ENCODE measurements at places on chromosomes 16 and 17. TPM values are rescaled to one million over a fixed set of nuclear protein-coding genes. Genes with fewer than 3 reads are reported as not detected.

DNA sequence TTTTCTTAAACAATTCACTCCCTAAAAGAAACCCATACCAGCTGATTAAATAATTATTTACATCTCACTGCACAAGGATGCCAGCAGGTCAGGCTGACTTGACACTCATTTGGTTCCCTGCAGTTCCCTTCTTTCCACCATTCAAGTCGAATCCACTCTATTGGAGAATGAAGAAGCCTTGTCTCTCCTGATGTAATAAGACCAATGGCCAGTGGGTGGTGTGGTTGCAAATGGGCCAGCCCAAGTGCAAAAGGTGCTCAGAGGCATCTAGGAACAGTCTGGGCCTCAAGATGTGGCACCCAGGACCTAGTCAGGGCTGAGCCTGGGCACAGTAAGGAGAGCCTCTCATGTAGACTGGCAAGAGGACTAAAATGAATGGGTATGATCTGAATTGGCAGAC is 9.3 kb downstream of the C16orf78 start:
- no peak overlapping the region for H3K27ac ChIP-seq
- H3K4me3 ChIP-seq: no peak overlapping the region
- no peaks in the 10 kb centered on the region for H3K4me1 ChIP-seq
- peaks cover 3% of the 10 kb centered on the region for H3K27me3 ChIP-seq

GRCh38 chr16:77137045-77137444 is 53.9 kb upstream of the MON1B start:
- no peak overlapping the region for H3K4me3 ChIP-seq
- H3K36me3 ChIP-seq: no peaks in the 10 kb centered on the region
- no peaks in the 10 kb centered on the region for H3K27me3 ChIP-seq
- no peaks in the 10 kb centered on the region for H3K4me1 ChIP-seq

GRCh38 chr17:19812407-19812806 is 55.3 kb downstream of the ULK2 start:
- no peaks in the 10 kb centered on the region for H3K36me3 ChIP-seq
- H3K27ac ChIP-seq: no peak overlapping the region
- no peak overlapping the region for H3K4me3 ChIP-seq
- H3K27me3 ChIP-seq: no peaks in the 10 kb centered on the region
- DNase-seq: no peak

DNA sequence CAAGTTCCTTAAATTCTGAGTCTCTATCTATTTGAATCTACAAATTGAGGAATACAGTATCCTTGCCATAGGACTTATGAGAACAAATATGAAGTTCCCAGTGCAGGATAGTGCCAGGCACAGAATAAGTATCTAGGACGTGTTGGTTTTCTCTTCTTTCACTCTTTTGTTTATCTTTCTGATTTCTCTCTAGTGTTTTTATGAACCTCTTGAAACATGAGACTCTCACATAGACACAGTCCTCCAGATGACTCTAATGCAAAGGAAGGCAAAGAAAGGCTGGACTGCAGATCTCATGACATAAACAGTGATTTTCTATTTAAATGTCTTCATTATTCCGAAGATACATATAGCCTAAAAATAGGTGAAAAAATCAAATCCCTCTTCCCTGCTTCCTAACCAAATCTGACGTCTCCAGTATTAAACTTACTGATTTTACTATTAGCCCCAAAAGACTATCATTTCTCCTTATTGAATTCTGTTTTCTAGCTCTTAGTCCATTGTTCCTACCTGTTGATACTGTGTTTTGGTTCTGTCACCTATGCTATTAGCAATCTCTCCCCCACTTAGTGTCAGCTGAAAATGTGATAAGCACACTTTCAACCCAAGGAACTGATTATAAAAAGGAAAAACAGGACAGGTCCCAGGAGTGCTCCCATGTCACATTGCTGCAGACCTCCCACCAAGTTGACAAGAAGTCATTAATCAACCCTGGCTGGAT is 24.9 kb upstream of the ADAMTS18 start:
- DNase-seq: no peak
- no peaks in the 10 kb centered on the region for H3K36me3 ChIP-seq
- no peaks in the 10 kb centered on the region for H3K4me1 ChIP-seq
- H3K27me3 ChIP-seq: no peaks in the 10 kb centered on the region
- no peak overlapping the region for H3K27ac ChIP-seq
- H3K4me3 ChIP-seq: no peak overlapping the region

- no peak for DNase-seq
- H3K27me3 ChIP-seq: no peaks in the 10 kb centered on the region
- H3K4me1 ChIP-seq: no peaks in the 10 kb centered on the region
- H3K36me3 ChIP-seq: no peaks in the 10 kb centered on the region
- peak overlapping the region; percentile 15 for H3K27ac ChIP-seq
- H3K4me3 ChIP-seq: peak overlapping the region; percentile 2
Observed at GRCh38 chr16:31476303-31477219, 4.6 kb downstream of the TGFB1I1 start.

ANKRD13B gene
- 13.0 TPM for total RNA-seq

All from breast epithelium (tissue), 4 donors.